ENCODE measurements at places on chromosomes 11 and 22. TPM values are rescaled to one million over a fixed set of nuclear protein-coding genes. Genes with fewer than 3 reads are reported as not detected.

The THAP12 gene
- 50.8 TPM for total RNA-seq

DNA sequence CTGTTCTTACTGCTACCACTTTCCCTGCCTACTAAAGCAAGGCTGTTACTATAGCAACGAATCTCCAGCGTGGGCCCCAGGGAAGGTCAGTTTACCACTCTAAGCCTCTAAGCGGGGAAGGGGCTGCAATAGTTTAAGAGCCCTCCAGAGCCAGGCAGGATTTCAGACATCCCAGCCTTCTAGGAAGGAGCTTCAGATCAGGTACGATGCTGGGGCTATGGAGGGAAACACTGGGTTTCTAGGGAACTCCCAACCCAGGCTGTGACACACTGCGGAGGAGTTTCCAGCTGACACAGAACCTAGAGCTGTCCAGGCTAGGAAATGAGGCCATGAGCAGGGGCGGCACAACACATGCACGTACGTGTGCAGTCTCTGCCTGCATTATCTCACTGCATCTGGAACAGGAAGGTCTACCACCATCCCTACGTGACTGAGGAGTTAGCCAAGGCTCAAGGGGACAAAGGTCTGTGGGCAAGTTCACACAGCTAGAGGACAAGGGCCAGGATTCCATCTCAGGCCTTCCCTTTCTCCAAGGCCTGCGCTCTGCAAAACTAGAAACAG is 20.4 kb downstream of the HPS4 start:
- H3K27me3 ChIP-seq, result no peaks in the 10 kb centered on the region
- no peak overlapping the region for H3K27ac ChIP-seq
- H3K4me3 ChIP-seq, result no peak overlapping the region
- H3K4me1 ChIP-seq, result no peaks in the 10 kb centered on the region

DNA sequence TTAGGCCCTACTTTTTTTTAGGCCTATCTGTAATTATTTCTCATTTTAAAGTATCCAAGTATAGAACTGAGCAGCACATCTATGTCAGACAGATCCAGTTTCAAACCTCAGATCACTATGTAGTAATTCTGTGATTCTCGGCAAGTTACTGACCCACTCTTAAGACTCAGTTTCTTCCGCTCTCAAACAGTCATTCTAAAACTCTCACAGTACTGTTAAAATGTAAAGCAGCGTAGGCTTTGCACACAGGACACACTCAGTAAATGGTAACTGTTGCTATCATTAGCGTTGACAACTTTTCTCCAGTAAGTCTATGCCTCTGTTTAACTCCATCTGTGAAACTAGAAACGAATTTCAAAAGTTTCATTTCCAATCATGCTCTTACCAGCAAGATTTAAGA is 277.1 kb downstream of the TTC28 start:
- no peak overlapping the region for H3K27ac ChIP-seq
- DNase-seq, result no peak
- no peaks in the 10 kb centered on the region for H3K36me3 ChIP-seq
- no peaks in the 10 kb centered on the region for H3K27me3 ChIP-seq

DNA sequence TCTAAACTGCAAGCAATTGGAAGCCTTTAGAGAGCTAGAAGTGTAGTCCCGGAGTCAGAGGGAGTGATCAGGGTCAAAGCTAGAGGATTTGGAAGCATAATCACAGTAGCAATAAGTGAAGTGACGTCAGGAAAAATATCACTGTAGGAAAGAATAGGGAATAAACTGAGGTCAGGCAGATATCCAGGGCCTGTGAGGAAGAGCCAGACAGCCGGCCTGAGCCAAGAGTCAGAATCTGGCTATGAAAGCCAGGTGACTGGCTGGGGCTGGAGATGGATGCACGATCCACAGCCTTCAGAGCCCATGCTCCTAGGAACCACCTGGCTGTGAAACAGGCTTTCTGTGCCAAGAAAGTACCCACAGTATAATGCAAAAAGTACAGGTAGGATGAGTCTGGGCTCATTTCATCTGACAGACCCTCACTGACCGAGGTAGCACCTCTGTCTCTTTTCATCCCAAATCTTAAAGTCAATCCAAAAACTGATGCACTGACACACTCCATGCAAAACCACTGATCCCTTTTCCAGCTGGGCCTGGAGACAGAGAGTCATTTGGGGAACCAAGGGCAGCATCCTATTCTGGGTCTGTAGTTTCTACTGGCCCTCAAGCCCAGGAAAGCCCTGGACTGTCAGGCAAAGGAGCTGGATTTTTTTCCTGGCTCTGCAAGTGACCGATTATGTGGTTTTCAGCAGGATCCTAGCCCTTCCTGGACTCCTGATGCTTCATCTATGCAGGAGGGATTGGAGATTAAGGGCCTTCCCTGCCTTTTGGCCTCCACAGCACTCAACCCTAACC is 21.3 kb downstream of the TRIM66 start:
- H3K27ac ChIP-seq, result no peak overlapping the region
- H3K36me3 ChIP-seq, result peaks cover 3% of the 10 kb centered on the region
- no peaks in the 10 kb centered on the region for H3K4me1 ChIP-seq
- H3K27me3 ChIP-seq, result no peaks in the 10 kb centered on the region

DNA sequence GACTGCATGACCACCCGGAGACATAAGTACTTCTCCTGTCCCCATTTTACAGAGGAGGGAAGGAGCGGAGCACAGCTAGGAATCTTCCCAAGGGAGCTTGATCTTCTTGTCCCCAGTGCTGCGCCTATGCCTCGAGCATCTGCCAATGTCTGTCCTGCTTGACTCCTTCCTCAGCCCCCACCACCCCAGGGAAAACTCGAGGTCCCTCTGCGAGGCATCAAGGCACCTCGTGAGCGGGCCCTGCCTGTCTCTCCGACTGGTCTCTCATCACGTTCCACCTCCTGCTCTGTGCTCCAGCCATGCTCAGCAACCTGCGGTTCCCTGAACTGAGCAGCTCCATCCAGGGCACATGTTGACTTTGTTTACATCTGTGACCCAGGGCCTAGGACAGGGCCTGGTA is 2.5 kb downstream of the NCF4 start:
- peaks cover 66% of the 10 kb centered on the region for H3K4me1 ChIP-seq
- peaks cover 37% of the 10 kb centered on the region for H3K36me3 ChIP-seq
- H3K27me3 ChIP-seq, result no peaks in the 10 kb centered on the region
- H3K4me3 ChIP-seq, result no peak overlapping the region
- no peak for DNase-seq

The MFRP gene
- total RNA-seq, result not detected

The C1QTNF5 gene
- total RNA-seq, result not detected

GRCh38 chr11:91773090-91773489 is 451.5 kb upstream of the FAT3 start:
- H3K4me1 ChIP-seq, result no peaks in the 10 kb centered on the region
- H3K4me3 ChIP-seq, result no peak overlapping the region
- H3K27me3 ChIP-seq, result no peaks in the 10 kb centered on the region
- no peak for DNase-seq
- no peak overlapping the region for H3K27ac ChIP-seq

DNA sequence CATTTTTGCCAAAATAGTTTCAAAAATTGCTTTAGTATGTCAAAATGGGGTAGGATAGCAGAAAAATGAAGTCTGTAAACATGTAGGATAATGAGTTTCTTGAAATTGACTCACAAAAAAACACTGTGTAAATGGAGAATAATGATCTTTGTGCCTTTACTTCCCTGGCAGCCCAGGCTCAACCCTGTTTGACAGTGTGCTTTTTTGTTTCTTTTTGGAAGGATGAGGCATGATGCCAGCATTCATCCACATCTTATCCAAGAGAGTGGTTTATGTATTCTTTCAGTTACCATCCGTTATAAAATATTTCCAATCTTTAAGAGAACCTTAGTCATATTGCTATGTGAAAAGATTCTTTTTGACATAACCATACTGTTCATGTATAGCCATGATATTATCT is 70.6 kb downstream of the ARHGAP42 start:
- no peak for DNase-seq
- H3K36me3 ChIP-seq, result no peaks in the 10 kb centered on the region
- no peaks in the 10 kb centered on the region for H3K27me3 ChIP-seq
- no peak overlapping the region for H3K4me3 ChIP-seq

The PIK3IP1 gene
- total RNA-seq, result 13.2 TPM

GRCh38 chr11:57772562-57772961 is 11.0 kb downstream of the CTNND1 start:
- no peak overlapping the region for H3K27ac ChIP-seq
- no peak overlapping the region for H3K4me3 ChIP-seq
- H3K4me1 ChIP-seq, result peaks cover 40% of the 10 kb centered on the region

The KCNK4 gene
- total RNA-seq, result not detected

DNA sequence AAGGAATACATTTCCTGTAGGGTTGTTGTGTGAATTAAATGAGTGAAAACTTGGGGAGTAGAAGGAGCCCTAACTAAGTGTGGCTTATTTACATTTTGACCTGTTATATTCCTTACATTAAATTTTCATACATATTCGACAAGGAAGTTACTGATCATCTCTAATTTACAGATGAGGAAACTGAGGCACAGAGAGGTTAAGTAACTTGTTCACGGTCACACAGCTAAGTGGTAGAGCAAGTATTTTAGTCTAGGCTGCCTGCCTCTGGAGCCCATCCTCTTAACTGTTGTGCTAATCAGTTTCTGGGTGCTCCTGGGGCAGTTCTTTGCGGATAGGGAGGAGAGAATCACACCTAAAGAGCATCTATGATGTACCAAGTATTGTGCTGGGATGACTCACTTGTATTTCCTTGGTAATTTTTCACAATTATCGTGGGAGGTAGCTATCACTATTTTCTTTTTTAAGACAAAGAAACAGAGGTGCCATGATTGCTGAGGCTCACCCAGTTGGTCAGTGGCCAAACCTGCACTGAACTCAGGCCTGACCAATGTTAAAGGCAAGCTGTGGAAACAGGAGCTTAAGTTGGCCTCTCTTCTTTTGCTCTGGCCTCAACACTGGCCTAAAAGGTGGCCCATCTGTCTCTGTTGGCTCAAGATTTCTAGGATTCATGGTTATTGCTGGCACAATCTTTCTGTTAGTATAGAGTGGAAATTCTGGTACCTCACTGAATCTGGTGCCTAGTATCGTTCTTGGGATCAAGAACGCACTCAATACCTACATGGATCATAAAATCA is 2.9 kb upstream of the ELF5 start:
- H3K4me3 ChIP-seq, result no peak overlapping the region
- H3K4me1 ChIP-seq, result no peaks in the 10 kb centered on the region
- no peak overlapping the region for H3K27ac ChIP-seq
- H3K27me3 ChIP-seq, result peaks cover 14% of the 10 kb centered on the region
- no peak for DNase-seq
- H3K36me3 ChIP-seq, result no peaks in the 10 kb centered on the region

The OR6X1 gene
- not detected for total RNA-seq

DNA sequence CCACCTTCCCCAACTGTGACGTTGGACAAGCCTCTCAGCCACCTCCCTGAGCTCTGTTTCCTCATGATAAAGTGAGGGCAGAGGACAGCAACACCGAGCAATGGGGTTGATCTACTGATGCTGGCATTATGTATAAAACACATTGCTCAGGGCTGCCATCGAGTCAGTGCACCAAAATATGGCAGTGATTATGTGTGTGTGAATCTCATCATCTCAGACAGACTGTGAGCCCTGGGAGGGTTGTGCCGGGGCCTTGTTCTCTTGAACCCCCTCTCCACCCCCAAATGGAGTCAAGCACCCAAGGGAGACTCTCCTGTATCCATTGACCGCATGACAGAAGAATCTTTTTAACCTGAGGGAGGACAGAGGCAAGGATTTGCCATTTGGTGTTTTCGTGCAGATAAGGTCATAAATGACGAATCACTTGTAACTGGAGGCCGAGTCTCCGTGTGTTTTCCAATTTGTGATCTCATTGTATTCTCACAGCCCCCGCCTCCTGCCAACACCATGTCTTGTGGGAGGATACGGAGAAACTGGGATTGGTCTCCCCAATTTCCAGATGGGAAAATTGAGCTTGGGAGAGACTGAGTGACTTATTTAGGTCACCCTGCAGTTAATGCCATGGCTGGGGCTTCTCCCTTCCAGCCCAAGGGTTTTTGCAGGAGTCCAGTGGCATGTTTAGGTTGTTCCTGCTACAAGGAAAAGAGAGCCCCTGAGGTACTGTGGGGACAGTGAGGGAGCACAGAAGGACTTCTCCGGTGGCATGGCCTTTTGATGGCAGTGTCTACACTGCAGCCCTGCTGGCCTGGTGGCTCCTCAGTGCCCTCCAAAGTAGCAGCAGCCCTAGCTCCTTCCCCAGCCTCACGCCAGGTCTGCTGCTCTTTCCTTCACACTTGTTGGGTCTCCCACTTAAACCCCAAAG is 52.4 kb downstream of the CHRDL2 start:
- DNase-seq, result no peak
- no peak overlapping the region for H3K27ac ChIP-seq
- no peak overlapping the region for H3K4me3 ChIP-seq
- H3K4me1 ChIP-seq, result no peaks in the 10 kb centered on the region

The MS4A1 gene
- total RNA-seq, result 0.70 TPM

DNA sequence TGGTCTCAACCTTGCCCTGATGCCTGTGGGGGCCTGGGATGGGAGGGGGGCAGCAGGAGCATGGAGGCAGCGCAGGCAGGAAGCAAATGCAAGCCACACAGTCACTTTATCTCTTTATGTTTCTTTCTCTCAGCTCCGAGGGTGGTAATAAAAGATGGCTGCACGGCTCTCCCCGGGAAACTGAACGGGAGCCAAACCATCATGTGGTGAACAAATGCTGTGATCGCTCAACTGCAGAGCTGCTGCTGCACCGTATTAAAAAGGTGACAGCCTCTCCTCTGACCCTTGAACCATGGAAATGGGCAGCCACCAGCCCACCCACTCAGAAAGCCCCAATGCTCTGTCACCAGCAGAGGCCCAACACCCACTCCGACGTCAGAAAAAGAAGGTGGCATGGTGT is 110.0 kb downstream of the TIMP3 start:
- DNase-seq, result no peak
- H3K36me3 ChIP-seq, result no peaks in the 10 kb centered on the region
- H3K4me1 ChIP-seq, result no peaks in the 10 kb centered on the region
- no peak overlapping the region for H3K4me3 ChIP-seq

GRCh38 chr22:24481641-24482040 is 13.5 kb upstream of the UPB1 start:
- DNase-seq, result no peak
- H3K4me3 ChIP-seq, result no peak overlapping the region
- H3K4me1 ChIP-seq, result peaks cover 6% of the 10 kb centered on the region
- H3K36me3 ChIP-seq, result no peaks in the 10 kb centered on the region

GRCh38 chr11:119777940-119778339 is 48.9 kb upstream of the NECTIN1 start:
- H3K36me3 ChIP-seq, result no peaks in the 10 kb centered on the region
- no peak overlapping the region for H3K27ac ChIP-seq
- H3K4me1 ChIP-seq, result no peaks in the 10 kb centered on the region
- H3K27me3 ChIP-seq, result peaks cover 2% of the 10 kb centered on the region

The INPP5J gene
- not detected for total RNA-seq

GRCh38 chr11:79971255-79971654 is 530.4 kb upstream of the TENM4 start:
- no peak overlapping the region for H3K4me3 ChIP-seq
- H3K36me3 ChIP-seq, result no peaks in the 10 kb centered on the region
- no peaks in the 10 kb centered on the region for H3K27me3 ChIP-seq
- no peak overlapping the region for H3K27ac ChIP-seq
- H3K4me1 ChIP-seq, result no peaks in the 10 kb centered on the region
- DNase-seq, result no peak

- no peak for DNase-seq
- H3K4me3 ChIP-seq, result no peak overlapping the region
- no peak overlapping the region for H3K27ac ChIP-seq
- peaks cover 14% of the 10 kb centered on the region for H3K36me3 ChIP-seq
- H3K4me1 ChIP-seq, result peaks cover 15% of the 10 kb centered on the region
- no peaks in the 10 kb centered on the region for H3K27me3 ChIP-seq
These were observed 222.9 kb downstream of the BRD1 start for GRCh38 chr22:49604732-49605302.

The MAJIN gene
- total RNA-seq, result not detected

GRCh38 chr11:62905296-62905695 is 15.9 kb downstream of the CHRM1 start:
- H3K36me3 ChIP-seq, result no peaks in the 10 kb centered on the region
- peaks cover 18% of the 10 kb centered on the region for H3K4me1 ChIP-seq
- no peak overlapping the region for H3K4me3 ChIP-seq
- DNase-seq, result no peak
- H3K27ac ChIP-seq, result no peak overlapping the region
